ENCODE measurements at places on chromosomes 12 and 14.

DNA sequence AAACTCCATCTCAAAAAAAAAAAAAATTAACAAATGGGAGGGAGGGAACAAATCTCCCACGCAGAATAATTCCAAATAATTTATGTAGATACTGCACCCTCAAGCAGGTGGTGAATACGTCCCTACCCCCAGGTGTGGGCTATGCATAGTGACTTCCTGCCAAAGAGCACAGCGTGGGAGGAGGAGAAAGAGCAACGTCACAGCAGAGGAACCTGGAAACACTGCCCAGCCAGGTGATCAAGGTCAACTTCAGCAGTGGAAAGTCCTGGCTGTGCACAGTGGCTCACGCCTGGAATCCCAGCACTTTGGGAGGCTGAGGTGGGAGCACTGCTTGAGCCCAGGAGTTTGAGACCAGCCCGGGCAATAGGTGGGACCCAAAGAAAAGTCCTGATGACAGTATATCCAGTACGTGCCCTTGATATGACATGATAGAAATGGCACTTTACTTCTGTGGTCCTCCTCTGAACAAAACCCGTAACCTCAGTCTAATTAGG, 9.5 kb downstream of the CINP start:
- H3K27me3 ChIP-seq = no peaks in the 10 kb centered on the region
- no peak for DNase-seq
- H3K4me3 ChIP-seq = no peak overlapping the region
- H3K36me3 ChIP-seq = peaks cover 63% of the 10 kb centered on the region

DNA sequence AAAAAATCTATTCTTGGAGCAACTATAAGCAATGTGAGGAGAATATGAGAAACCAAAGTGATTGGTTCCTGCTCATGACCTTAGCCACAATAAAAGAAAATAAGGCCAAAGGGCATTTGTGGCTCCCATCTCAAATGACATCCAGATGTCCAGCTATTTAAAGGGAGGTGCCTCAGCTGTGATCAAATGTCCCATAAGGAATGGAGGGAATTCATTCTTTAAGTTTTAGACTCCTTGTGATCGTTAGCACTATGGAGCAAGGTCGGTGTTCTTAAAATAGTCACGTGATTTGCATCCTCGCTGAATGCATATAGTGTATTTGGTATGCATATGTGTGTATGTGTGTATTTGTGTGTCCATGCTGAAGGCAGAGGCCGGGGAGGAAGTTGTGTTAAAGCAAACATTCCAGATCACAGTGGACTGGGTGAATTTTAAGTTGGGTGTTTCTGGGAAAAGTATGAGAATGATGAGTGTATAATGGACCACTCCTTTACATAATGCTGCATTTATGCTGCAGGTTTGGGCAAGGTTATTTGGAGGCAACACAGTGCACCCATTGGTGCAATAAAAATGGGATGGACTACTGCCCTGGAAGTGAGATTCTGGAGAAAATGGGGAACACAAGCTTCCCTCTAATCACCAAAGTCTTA, 5.6 kb upstream of the E2F7 start:
- H3K27ac ChIP-seq = no peak overlapping the region
- H3K27me3 ChIP-seq = peaks cover under 1% of the 10 kb centered on the region
- H3K4me3 ChIP-seq = no peak overlapping the region
- no peaks in the 10 kb centered on the region for H3K4me1 ChIP-seq
- no peak for DNase-seq
- H3K36me3 ChIP-seq = no peaks in the 10 kb centered on the region

DNA sequence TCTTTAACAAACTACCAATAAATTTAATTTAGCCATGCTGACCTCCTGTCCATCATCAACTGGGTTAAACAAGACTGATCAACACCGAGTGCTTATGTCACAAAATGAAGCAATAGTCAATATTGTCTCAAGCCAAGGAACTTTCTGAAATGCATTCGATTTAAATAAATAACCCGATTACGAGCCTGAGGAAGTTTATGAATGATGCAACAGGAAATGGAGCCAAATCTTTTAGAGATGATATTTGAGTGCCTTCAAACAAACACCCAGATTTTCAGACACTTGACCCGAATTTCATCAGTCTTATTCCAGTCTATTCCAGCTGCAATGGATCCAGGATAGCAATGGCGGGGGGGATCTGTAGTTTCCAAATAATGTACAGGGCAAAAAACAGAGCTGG, 27.9 kb downstream of the FAR2 start:
- no peaks in the 10 kb centered on the region for H3K4me1 ChIP-seq
- no peak overlapping the region for H3K4me3 ChIP-seq
- peaks cover 1% of the 10 kb centered on the region for H3K36me3 ChIP-seq
- no peak overlapping the region for H3K27ac ChIP-seq
- no peaks in the 10 kb centered on the region for H3K27me3 ChIP-seq

DNA sequence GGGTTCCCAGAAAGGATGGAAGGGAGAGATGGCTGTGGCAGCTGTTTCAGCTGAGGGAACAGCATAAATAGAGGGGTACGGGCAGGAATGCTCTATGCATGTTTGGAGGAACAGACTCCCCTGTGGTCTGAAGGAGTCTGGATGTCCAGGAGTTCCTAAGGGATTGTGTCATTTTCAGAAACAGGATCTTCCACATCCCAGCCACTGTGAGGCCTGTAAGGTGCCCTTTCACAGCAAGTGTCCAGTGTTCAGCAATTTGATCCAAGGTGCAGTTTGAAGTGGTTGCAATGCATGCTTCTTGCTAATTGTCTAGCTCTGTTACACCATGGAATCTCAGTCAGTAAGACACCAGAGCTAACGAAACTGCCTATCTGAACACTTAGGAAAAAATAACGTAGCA, 46.7 kb upstream of the TCL1A start:
- peaks cover 34% of the 10 kb centered on the region for H3K27me3 ChIP-seq
- H3K4me3 ChIP-seq = no peak overlapping the region
- H3K36me3 ChIP-seq = no peaks in the 10 kb centered on the region
- no peak for DNase-seq
- H3K27ac ChIP-seq = no peak overlapping the region
- H3K4me1 ChIP-seq = no peaks in the 10 kb centered on the region
